ENCODE measurements at places on chromosomes 6 and 20.

DNA sequence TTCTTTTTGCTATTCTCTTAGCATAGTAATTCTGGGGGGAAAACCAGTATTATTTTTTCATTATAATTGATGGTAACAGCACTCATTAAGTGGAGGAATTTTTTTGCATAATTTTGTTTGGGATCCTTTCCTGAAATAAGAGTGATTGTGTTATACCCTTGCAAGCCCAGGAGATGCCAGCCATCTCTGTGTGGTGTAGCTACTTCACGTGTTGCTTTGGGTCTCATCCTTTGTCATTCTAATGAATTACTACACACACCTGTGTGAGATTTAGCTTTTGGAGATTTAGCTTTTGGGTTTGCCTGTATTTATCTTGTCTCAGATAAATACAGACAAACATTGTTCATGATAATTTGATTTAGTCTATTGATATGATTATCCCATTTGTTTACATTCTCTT lies 76.5 kb downstream of the SH3BGRL2 start:
- no peak for DNase-seq

- no peak for DNase-seq
Observed at GRCh38 chr6:144449218-144449617, 164.1 kb downstream of the UTRN start.

DNA sequence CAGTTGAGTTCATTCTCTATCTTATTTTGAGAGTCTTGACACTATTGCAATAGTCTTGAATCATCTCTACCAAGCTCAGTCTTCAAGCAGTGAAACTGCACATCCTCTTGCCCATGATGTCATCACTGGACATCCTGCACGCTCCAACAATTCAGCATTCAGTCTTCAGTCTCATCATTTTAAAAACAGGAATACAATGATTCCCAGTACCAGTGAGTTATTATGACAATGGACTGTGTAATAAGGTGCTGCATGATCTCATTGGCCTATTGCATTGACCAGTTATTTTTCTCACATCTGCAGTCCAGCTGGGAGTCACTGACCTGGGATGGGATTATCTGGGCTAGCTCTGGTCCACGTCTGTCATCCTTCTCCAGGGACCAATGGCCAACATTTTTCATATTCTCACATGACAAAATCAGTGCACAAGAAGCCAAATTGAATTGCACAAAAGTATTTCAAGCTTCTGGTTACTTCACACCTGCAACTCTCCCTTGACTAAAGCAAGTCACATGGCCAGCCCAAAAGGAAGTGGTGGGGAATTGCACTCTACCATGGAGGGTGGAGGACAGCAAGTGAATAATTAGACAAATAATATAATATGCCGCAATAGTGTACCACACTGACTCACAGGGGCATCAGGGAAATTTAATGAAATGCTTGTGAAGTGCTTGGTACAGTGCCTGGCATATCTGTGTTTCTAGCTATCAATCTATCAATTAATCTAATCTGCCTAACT lies 6.4 kb upstream of the CST2 start:
- DNase-seq = no peak

GRCh38 chr20:50513169-50514034 lies 3.2 kb downstream of the PTPN1 start:
- DNase-seq = no peak

DNA sequence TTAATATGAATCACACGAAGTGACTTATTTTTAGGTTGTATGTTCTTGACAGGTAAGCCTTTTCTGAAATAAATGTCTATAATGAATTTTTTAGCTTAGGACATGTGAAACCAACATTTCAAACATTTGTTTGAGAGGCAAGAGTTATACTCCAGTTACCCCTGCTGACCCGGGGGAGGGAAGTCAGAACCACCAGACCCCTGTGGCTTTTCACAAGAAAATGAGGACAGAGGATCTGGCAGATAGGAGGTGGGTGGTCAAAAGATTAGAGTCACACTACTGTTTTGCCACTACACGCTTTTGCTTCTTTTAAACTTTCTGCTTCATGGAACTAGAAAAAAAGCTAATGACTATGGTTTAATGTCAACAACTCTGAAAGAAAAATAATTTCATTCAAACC lies 27.5 kb upstream of the ADGRF4 start:
- no peak for DNase-seq

DNA sequence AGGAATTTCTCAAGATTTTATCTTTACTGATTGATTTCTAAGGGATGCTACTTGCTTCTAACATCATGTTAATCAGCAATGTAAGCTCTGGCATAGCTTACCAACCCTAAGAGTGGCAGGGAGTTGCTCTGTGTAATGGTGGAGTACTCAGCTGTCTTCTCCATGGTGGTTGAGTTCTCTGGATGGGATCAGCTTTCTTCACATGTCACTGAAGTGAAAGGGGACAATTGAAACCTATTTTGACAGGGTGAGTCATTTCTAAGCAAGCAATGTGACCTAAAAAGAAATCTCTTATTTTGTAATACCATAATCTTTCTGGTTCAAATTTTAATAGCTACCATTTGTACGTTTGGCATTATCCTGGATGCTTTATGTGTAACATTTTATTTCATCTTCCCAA lies 430.4 kb downstream of the GJA1 start:
- DNase-seq = no peak
